Activated B cell treated with CpG ODN at 0.5 μM for 24 hours (primary cell): ENCODE measurements at places on chromosomes 12 and 14.

DNA sequence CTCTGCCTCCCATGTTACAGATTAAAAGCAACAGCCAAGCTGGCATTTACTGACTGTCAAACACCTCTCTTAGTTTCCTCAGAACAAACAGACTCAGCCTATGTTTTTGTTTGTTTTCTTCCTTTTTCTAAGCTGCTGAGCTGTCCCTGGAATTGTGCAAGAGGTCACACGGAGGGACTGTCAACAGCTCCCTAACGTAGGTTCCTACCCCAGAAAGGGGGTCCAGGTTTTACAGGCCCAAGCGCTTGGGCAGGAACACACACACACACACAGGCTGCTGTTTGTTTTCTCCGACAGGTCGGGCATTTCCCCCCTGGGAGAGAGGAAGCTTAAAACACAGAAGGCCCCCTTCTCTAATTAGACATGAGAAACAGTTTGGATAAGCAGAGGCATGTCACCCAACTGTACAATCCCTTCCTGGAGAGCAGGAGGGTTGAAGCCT lies 739.6 kb upstream of the TBX3 start:
- no peak for DNase-seq

DNA sequence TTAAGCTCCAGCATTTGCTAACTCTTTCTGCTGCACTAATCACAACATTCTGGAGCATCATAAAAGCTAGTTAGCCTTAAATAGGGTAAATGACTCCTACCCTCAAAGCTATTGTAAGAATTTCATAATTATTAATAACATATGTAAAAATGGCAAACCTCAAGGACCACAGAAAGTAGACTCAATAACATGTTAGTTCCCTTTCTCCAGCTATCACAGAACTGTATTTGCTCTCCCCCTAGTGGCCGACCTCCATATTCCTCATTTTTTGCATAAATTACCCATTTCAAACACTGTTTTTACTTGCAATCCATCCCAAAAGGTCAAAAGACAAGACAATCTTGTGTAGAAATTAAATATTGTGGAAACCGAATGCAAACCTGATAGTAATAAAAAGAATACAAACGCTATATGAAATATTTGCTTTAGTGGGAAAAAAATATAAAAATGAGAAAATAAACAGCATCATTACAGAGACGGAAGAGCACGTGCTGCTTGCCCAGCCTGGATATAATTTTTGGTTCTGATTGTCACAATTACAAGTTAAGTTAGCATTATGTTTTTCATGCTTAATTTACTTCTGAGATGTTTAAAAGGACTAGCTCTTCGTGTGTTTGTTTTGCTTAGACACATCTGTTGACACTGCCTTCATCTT lies 97.9 kb downstream of the RERGL start:
- DNase-seq = no peak

DNA sequence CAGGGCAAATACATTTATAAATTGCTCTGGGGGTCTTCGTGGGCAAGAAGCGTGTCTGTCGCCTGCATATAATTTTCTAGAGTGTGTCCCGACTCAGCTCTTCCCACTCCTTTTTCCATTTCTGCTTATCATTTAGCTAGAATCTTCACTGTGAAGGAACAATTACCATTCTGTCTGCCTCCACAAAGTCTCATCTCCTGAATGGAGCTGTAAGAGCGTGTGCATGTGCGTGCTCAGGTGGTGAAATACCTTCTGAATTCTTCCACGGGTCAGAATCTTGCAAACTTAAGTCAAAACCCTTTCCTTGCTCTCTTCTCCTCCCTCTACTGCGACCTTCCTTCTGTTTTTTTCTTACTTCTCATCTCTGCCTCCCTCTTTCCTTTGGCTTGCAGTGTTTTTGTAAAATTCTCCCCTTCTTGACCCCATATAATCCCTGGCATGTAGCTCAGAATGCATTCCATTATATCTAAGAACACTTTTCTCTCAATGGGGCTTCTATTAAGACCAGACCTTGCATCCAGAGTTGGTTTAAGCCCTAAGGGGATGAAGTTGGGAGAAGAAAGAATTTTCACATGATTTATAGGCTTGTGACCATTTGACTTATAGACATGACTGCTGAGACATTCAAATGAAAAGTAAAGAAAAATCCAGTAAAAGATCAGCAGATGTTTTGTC lies 25.0 kb upstream of the GSG1 start:
- DNase-seq = no peak

DNA sequence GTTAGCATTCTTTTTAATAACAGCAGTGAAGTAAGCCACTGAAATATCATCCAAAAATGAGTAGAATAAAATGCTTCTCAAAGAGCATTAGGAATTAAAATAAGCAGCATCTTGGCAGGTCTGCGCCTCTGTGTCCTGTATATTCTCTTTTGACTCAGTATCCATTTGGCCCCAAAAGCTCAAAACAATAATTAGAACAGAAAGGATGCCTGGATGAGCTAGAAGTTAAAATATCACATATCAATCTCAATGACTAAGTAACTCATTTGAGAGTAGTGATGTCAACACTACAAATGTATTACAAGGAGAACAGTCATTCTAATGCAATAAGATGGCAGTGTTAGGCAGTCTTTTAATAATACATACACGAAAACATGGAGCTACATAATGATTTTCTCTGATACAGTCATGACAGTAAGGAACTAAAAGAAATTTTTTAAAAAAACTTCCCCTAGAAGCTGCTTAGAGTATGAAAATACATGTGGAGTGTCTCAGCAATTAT lies 160.9 kb upstream of the ABCD2 start:
- DNase-seq = no peak

GRCh38 chr14:58912287-58912686 lies 274.5 kb downstream of the DACT1 start:
- no peak for DNase-seq

DNA sequence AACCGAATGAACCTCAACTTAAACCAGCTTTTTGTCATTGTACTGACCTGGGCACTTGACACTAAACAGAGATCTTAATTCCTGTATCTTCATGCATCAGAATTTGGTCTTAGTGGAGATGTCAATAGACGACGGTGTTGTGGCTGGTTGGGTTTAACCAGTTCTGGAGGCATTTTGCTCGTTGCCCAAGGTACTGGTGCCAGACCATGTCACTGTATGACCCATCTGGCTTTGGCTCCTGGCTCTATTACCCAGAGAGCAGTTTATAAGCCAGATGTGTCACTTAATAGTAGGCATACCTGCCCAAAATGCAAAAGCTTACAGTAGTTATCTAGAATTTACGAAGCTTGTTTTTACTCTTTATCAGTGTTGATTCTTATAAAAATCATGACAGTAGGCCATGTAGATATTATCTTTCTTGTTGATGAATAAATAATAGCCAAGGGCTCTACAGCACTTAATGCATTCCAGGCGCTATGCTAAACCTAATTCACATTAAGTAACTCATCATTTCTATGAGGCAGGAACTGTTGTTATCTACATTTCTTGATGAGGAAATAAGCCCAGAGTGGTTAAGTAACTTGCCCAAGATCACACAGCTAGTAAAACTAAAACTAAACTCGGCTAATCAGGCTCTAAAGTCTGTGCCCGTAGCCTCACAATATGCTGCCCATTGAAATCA lies 179.7 kb upstream of the HIF1A start:
- DNase-seq = no peak

- no peak for DNase-seq
Observed at GRCh38 chr14:20631880-20632389, 9.6 kb downstream of the OR6S1 start.

- no peak for DNase-seq
Observed at GRCh38 chr14:67413806-67414769, 2.1 kb upstream of the PLEK2 start.

- no peak for DNase-seq
Observed at GRCh38 chr12:128671528-128672042, 152.2 kb downstream of the SLC15A4 start.

GRCh38 chr12:104588921-104589590 lies 132.3 kb downstream of the CHST11 start:
- no peak for DNase-seq
